ENCODE measurements at places on chromosomes 6 and 20.

DNA sequence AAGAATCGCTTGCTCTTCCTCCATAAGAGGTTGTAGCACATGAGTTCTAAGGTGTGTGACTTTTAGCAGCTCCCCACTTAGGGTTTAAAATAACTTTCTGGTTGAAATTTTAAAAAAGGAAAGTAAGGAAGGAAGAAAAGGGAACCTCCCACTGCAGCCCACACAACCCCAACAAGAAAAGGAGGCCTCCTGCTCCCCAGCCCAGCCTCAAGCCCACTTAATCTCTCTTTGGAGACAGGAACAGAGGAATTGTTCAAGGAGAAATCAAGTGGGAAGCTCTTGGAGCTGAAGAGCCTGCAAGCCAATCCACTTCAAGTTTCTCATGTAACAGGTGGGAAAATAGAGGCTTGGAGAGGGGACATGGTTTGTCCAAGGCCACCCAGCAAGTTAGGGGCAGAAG lies 39.1 kb upstream of the PREX1 start:
- no peak for DNase-seq

- no peak for DNase-seq
These were observed 97.0 kb downstream of the BTBD3 start for GRCh38 chr20:12014736-12015135.

DNA sequence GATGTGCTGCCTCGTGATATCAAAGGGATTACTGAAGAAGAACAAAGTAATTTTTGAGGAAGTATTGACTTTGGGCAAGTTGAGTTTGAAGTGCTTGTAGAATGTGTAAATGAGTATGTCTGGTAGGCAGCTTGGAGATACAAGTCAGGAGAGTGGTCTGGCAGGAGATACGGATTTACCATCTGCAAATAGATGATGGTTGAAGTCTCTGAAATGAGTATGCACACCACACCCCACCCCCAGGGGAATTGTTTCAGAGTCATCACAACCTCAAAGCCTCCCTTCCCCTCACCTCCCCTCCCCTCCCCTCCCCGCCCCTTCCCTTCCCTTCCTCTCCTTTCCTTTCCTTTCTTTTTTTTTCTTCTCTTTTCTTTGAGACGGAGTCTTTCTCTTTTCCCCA lies 16.4 kb upstream of the MCUR1 start:
- no peak for DNase-seq

GRCh38 chr20:52978851-52979250 lies 6.7 kb downstream of the TSHZ2 start:
- DNase-seq: no peak

- no peak for DNase-seq
These were observed 3.2 kb upstream of the TREML1 start for GRCh38 chr6:41157323-41157722.

GRCh38 chr6:12504325-12504966 lies 212.1 kb upstream of the PHACTR1 start:
- DNase-seq: no peak

DNA sequence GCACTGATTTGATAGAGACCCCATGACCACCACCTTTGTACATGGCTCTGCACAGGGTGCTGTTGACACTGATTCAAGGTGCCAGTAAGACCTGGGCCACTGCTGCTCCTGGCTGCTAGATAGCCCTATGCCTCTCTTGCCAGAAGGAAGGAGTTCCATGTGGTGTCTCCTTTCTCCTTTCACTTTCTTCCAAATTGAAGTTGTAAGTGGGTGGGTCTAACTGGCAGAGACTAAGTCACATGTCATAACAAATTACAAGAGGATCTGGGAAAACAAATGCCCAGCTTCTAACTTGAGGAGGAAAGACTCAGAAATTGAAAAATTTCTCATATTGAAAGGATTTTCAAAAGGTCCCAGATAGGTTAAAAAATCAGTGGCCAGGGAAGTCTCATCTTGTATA lies 116.8 kb downstream of the TFAP2B start:
- no peak for DNase-seq

DNA sequence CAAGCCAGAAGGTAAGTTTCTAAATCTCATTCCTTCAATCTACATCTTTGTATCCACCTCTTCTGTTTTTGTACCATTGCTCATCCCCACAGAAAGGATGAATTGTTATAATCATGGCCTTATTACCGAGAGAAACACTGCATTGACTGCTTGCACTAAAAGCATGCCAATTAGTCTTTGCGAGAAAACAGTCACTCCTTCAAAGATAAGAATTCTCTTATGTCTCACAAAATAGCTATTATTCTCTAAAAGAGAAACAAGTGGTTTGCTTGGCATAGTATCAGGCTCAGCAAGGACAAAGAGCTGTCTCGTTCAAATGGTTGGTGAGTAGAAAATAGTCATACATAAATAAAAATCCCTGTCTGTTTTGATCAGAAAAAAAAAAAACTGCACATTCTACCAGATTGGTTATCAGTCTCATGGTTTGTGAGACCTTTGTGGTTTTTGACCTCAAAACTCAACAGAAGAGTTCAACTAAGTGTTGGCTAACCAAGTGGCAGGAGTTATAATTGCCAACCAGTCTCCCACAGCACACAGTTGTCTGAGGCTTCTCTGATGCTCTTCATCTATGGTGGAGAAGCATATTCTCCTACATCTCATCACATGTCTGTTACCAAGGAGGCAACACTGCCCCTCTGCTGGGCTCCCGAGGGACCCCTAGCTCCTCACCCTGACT lies 35.1 kb upstream of the ARMH2 start:
- no peak for DNase-seq

GRCh38 chr6:16747232-16748024 lies 13.8 kb downstream of the ATXN1 start:
- no peak for DNase-seq

- no peak for DNase-seq
These were observed 9.3 kb upstream of the NQO2 start for GRCh38 chr6:2990248-2990931.

- no peak for DNase-seq
These were observed 375.7 kb upstream of the MARCKS start for GRCh38 chr6:113481458-113481857.

Data from stimulated activated CD4-positive, alpha-beta T cell treated with anti-CD3 and anti-CD28 coated beads, TNF-alpha, amount 100 ng/mL, for 4 hours (primary cell).